Fibroblast of gingiva (primary cell): ENCODE measurements at places on chromosomes 13 and 19.

- DNase-seq, result peak; percentile 27
Measured at GRCh38 chr13:113765564-113765910, 6.5 kb downstream of the TMEM255B start.

- no peak for DNase-seq
Measured at GRCh38 chr19:17949956-17950309, 17.0 kb upstream of the KCNN1 start.

DNA sequence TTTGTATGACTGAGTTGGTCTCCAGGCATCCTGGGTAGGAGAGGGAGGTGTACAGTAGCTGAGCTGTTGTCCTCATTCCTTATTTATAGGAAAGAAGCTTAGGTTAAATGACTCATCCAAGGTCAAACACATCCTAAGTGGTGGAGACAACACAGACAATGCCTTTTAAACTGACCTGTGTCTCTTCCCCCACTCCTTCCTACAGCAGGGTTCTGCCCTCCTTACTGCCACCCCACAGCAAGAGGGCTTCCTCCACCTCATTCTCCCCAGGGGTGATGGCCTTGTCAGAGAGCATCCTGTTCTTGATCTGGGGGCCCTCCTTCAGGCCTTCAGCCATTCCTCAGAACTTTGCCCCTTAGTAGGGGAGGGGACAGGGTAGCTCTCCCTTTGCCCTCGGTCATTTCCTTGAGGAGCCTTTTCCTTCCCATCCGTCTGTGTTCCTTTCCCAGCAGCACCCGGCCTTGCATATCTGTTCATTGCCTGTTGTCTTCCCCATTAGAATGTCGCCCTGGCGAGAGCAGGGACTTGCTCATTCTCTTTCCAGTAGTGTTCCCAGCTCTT, 48.2 kb upstream of the GPI start:
- DNase-seq, result peak; percentile 14

DNA sequence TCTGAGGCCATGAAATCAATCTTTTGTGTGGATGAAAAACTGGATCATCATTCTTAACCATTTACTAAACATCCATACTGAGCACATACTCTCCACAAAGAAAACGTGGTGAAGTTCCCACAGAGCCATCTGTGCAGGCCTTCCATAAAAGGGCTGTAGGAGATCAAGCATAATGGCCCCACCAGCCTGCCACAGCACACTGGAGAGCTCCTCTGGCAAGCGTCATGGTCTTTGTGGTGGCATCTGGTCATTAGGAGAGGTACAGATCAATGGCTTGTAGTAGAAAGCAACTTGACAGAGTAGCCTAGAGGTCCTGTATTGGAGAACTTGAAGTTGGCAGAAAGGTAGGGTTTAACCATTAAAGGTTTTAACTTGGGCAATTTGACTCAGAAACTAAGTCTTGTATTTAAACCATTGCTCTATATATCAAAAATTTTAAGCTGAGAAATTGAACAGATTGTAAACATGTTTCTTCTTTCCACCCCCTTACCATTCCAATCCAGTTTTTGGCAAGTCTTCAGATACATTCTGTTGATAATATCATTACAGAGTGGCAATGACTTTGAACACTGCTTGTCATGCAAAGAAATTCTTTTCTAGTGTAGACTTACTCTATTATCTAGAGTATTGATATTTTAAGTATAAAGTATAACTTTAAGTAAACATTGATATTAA, 128.3 kb downstream of the LMO7 start:
- DNase-seq, result no peak

DNA sequence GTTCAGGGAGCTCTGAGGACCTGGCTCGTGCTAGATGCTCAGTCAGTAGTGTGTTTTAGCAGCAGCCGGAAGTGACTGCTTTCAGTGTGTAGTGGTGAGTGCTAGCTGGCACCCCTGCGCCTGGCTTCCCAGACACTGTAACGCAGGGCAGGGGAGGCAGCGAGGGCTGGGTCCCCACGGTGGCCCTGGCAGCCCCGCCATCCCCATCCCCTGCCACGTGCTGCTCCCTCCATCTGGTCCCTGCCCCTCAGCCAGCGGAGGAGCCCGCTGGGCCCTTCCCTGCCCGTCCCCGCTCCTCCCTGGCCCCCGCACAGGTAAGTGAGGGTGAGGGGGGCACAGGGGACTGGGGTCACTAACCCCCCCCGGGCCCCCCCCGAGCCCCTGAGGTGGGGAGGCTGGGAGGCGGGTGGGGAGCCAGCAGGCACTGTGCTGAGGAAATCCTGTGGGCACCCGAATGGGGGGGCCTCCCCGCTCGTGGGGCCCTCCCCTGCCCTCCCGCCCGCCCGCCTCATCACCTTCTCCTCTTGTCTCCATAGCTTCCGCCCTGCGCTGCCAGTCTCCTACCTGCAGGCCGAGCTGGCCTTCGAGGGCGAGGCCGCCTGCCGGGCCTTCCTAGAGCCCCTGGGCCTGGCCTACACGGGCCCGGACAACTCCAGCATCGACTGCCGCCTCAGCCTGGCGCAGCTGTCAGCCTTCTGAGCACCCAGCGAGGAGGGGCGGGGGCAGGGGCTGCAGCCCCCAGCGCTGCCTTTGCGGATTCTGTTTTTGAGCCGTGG, 3.2 kb downstream of the LENG9 start:
- no peak for DNase-seq

DNA sequence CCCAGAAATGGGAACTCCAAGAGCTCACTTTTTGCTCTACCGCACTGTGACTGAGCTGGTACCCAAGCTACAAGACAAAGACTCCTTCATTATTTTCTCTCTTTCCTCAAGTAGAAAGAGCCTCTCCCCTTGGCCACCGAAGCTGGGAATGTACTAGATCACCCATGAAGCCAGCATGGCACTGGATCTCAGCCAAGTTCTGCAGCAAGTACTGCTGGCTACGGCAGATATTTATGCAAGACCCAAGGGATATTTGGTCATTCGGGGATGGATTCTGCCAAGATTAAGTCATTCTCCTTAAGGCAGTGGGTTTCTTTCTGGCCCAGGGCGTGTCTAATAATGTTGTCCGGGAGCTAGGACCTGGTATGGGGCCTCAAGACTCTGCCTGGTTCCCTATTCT, 633.5 kb downstream of the SLITRK1 start:
- peak; percentile 73 for DNase-seq

DNA sequence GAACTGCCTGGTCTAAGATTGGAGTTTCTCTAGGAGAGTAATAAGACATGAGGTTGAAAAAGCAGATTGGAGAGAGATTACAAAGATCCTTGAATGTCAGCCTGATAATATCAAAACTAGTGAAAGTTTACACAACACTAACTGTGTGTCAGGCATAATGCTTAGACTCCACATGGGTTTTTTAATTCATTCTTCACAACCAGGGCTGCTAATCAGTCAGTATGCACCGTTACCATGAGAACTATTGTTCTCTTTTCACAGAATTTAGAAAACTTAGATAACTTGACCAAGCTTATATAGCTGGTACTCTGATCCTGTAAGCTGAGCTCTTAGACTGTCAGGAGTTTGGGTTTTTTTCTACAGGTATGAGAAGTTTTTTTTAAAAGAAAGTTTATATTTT, 46.6 kb upstream of the TSC22D1 start:
- no peak for DNase-seq

GRCh38 chr13:47146136-47146535, 249.3 kb upstream of the HTR2A start:
- DNase-seq, result peak; percentile 38

- DNase-seq, result no peak
Measured at GRCh38 chr19:5356918-5357317, 16.3 kb upstream of the PTPRS start.

- DNase-seq, result no peak
Measured at GRCh38 chr13:26377038-26377437, 123.1 kb downstream of the CDK8 start.

GRCh38 chr19:47768604-47769003, 9.9 kb upstream of the SELENOW start:
- no peak for DNase-seq
